Stimulated activated CD4-positive, alpha-beta T cell treated with anti-CD3 and anti-CD28 coated beads, Interleukin-1b, Interleukin-23, amount 100 ng/mL, for 48 hours (primary cell): ENCODE measurements at places on chromosomes 5 and 9.

GRCh38 chr5:143055596-143056338 lies 285.6 kb downstream of the ARHGAP26 start:
- DNase-seq, result no peak

- no peak for DNase-seq
These were observed 2.5 kb downstream of the ARHGAP26 start for GRCh38 chr5:142772446-142773293.

DNA sequence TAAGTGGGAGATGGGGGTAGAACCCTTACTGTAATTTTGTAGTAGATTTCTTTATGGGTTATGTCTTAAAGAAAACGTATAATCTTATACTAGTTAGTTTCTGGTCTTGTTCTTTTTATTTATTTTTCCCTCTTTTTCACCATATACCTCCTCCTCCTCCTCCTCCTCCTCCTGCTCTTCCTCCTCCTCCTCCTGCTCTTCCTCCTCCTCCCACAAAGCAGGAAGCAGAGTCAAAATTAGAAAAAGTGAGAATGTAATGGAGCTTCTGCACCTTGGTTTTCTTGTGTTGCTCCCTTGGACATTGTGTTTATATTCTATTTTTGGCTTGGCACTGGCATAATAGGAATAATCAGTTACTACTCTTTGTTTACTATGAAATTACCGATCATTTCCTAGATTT lies 4.5 kb downstream of the MACIR start:
- DNase-seq, result no peak

GRCh38 chr9:36968574-36969215 lies 65.4 kb downstream of the PAX5 start:
- no peak for DNase-seq

- DNase-seq, result no peak
These were observed 308.9 kb downstream of the NR2F1-AS1 start for GRCh38 chr5:93272108-93272507.

GRCh38 chr5:142584891-142585290 lies 101.0 kb downstream of the FGF1 start:
- no peak for DNase-seq

- peak; percentile 92 for DNase-seq
These were observed at the start of gene ZNF169 for GRCh38 chr9:94259077-94259862. Gene ZNF169, plus strand, starts transcription at chr9:94259298. Its CDS starts 19,515 bp downstream, at chr9:94278813.

GRCh38 chr5:35213608-35214007 lies 16.7 kb downstream of the PRLR start:
- no peak for DNase-seq
